Umbilical cord (tissue), 2 donors: ENCODE measurements at places on chromosomes 1 and 21.

DNA sequence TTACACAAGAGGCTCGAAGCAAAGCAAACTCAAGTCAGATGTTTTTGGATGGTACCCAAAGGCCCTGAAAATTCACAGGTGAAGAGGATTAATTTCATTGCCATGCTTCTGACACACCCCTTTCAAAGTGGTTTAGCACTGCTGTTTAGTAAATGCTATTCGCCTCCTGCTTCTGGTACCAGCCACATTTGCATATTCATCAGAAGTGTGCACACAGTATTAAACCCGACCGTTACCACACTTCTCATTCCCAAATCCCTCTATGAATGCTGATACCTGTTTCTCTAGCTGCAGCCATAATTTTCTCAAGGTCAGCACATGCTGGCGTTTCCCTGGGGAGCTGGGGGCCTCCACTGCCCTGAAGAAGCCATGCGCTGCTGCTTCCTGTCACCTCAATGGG lies 179.8 kb upstream of the DAB1 start:
- DNase-seq = no peak

DNA sequence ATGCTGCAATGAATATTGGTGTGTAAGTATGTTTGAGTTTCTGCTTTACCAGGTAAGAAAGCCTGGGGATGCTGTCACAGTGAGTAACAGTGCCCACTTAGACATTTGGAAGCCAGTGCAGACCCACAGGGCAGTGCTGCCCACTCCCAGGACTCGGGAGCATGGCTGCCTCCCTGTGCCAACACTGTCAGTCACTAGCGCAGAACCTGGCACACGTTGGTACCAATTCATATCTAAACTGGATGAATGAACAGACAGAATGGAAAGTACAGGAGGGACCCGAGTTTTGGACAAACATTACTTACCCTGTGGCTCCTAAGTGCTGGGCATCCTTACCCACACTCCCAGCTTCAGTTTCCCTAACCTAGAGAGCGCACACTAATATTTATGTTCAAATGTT lies 1.6 kb upstream of the EVA1C start:
- DNase-seq = no peak

GRCh38 chr1:14027099-14027498 lies 327.1 kb downstream of the PRDM2 start:
- no peak for DNase-seq

GRCh38 chr1:231708394-231708793 lies 81.8 kb downstream of the DISC1 start:
- DNase-seq = no peak

- no peak for DNase-seq
Measured at GRCh38 chr1:89302697-89303332, 30.2 kb upstream of the GBP5 start.

- no peak for DNase-seq
Measured at GRCh38 chr1:230282157-230282556, 144.0 kb downstream of the PGBD5 start.

- no peak for DNase-seq
Measured at GRCh38 chr1:1393014-1393413, 6.1 kb downstream of the CCNL2 start.

DNA sequence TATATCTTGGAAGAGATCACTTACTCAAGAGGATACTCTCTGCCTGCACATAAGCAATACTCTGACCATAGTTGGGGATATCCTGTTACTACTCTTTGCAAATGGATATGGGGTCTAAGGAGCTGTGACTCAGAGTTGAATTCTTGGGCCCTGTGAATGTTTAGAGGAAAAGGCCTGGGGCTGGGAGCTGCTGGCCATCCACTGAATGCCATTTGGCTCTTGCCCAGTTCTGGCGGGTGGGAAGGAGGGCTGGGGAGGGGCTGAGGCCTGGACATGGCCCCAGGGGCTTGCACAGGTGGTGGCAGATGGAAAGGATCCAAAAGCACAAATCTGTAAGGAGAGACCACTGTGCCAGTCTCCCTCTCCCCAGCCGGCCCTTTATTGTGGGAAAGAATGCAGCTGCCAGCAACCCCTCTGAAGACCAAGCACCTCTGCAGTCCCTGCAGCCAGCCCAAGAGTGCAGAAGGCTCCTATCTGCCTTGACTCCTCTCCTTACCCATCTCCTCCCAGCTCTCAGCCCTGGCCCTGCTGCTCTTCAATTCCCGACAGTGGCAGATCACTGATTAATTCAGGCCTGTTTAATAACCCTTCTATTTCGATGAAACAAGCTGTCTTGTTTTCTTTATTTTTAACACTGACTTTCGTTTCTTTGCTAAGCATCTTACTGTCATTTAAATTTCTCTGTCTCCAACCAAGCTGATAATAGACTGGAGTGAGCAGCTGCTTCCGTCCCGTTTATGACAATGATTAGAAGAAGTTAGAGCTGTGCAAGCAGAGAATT lies 12.1 kb downstream of the PLXNA2 start:
- DNase-seq = no peak

- DNase-seq = no peak
Measured at GRCh38 chr1:162381941-162382750, 618 bp downstream of the C1orf226 start.

- DNase-seq = no peak
Measured at GRCh38 chr21:43012596-43012995, 38.2 kb downstream of the PKNOX1 start.

DNA sequence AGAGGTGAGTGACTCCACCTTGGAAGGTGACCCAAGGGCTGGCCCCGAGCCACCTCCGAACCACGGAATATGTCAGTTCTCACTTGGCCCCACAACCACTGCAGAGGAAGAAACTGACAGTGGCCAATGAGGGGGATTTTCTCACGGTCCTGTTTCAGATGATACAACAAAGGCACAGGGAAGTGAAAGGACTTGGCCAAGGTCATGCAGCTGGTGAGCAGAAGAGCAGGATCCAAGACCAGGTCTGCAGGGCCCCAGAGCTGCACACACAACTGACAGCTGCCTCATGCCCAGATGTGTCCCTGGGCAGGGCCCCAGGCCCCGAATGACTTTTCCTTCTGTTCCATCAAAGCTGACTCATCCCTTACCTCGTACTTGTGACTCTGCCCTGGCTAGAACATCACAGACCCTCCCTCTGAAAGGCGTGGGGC lies 25.8 kb upstream of the EVA1B start:
- DNase-seq = no peak

- no peak for DNase-seq
Measured at GRCh38 chr21:35585878-35586277, 474.4 kb downstream of the SETD4 start.

DNA sequence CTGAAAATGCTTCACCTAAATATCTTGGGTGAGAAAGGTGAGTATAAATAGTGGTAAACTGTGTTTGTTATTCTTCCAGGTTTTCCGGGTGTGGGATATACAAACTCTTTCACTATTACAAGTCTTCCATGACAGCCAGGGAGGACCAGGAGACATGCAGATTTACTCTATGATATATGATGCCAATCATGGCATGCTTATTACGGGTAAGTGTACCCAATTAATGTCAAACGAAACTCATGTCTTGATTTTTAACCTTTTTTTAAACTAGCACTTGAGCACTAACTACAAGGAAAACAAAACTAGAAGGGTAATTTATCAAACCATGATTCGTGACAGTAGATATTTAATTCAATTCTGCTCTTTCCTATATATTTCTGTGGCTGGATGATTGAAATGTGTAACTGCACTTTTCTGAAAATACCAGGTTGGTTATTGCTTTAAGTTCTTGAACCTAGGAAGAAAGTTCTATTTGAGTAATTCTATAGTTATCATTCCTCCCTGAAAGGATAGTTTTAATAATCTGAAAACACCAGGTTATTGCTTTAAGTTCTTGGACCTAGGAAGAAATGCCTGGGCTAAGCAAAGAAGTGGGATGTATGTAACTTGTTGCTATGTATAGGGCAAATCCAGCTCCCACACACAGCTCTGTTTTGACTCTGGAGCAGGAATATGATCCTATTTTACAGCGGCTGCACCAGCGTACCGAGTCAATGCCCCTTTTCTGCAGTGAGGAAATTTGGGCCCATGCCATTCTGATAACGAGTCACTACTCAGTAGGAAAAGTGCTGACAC lies 86.4 kb downstream of the WDR64 start:
- no peak for DNase-seq

- DNase-seq = no peak
Measured at GRCh38 chr1:207987164-207987563, 76.2 kb upstream of the CD34 start.

- DNase-seq = no peak
Measured at GRCh38 chr1:36137776-36138175, 11.5 kb downstream of the TRAPPC3 start.

GRCh38 chr1:51638350-51638749 lies 21.5 kb downstream of the OSBPL9 start:
- DNase-seq = no peak

- no peak for DNase-seq
Measured at GRCh38 chr1:222097588-222097987, 355.7 kb upstream of the DUSP10 start.

DNA sequence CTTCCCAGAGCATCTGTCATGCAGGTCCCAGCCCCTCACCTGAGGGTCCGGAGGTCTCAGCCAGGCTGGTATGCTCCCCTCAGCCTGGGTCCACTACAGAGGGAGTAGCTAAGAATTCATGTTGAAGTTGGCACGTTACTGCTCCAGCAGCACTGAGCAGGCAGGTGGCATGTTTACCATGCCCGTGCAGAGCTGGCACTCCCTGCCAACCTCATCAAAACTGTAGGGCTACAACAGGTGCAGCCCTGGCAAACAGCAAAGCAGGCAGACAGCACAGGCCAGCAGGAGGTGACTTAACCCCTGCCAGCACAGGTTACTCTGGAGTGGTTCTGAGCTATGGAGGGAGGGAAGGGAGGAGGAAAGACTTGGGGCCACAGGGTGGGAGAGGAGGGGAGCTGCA lies 46.4 kb downstream of the NUAK2 start:
- no peak for DNase-seq

GRCh38 chr1:222195857-222196256 lies 352.0 kb downstream of the HHIPL2 start:
- DNase-seq = no peak

DNA sequence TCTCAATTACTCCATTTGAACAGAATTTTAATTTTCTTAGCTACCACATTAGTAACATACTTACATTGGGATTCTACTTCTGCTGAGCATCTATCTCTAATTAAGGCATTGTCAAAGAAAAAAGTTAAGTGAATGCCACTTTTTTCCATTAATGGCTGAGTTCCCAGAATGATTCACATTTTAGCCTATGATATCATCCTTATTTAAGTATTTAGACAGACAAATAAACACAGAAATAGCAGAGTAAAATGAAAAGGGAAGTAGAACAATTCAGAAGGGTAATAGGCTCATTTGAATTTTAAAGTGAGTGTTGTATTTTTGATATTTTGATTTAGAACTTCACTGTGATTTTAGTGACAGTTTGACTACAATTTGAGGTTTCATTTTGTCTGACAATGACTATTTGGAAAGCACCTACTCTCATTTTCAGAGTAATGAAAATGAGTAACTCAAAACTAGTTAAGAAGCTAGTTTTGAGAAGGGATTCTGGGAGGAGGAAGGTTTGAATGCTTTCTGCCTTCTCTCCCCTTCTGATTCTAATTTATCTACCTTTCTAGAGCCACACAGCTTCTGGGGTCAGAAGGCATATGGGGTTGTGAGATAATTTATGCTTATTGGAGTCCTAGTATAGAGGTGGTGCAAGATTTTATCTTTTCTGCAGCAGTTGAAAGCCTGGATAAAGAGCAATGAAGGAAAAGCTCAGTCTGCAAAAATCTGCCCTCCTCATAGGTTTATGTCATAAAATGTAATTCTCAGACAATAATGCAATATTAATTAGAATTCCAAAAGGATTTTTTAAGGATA lies 15.5 kb downstream of the LYPLAL1 start:
- DNase-seq = peak; percentile 80

DNA sequence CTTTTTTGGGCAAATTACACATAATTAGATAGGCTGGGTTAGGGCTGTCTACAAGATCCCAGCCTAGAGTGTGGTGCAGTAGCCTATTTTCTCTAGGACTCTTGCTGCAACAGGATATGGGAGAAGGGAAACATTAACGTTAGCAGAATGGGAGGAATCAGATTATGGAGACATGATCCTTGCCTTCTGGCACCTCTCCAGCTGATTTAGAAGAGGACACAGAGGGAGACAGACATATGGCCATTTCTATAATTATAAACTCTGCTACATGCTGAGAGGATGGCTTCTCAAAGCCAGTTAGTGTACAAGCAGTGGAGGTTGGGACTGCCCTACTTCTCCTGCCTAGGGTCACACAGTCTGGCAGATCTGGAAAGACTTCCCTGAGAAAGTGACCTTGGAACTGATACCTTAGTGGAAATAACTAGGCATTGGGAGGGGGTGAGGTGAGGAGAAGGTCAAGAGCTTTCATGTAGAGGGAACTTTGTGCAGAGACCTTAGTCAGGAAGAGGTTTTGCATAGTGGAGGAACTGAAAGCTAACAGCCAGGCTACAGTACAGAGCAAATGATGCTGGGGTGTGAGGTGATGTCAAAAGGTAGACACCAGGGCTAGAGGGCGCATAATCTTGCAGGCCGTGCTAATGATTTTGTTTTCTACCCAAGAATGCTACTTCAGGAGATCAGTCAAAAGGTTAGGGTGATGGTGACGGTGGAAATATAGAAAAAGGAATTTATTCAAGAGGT lies 1.2 kb upstream of the CD1D start:
- DNase-seq = no peak

DNA sequence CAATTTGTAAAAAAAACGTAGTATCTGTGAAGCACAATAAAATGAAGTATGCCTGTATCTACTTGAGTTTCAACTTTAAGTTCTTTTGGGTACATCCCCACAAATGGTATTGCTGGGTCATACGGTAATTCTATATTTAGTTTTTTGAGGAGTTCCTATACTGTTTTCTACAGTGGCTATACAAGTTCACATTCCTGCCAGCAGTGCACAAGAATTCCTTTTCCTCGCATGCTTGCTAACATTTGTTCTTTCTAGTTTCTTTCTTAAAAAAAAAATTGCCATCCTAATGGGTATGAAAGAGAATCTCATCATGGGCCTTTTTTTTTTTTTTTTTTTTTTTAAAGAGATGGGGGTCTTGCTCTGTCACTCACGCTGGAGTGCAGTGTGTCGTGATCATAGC lies 41.9 kb downstream of the UCK2 start:
- peak; percentile 35 for DNase-seq

DNA sequence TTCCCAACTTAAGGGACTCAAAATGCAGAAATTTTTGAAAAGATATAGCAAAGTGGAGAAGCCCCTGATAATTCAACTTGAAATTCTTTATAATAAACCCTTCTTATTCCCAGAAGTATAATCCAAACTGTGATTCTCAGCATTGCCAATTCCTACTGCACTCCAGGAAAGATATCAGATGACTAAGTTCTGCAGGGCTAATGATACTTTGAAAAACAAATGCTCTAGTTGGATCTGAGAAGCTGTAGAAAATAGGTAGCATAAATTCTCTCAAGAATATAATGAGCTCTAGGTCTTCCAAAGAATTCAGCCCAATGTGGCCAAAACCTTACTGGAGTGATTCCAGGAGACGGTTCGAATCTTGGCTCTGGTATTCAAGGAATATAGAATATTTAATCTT lies 294.0 kb upstream of the PTBP2 start:
- no peak for DNase-seq

DNA sequence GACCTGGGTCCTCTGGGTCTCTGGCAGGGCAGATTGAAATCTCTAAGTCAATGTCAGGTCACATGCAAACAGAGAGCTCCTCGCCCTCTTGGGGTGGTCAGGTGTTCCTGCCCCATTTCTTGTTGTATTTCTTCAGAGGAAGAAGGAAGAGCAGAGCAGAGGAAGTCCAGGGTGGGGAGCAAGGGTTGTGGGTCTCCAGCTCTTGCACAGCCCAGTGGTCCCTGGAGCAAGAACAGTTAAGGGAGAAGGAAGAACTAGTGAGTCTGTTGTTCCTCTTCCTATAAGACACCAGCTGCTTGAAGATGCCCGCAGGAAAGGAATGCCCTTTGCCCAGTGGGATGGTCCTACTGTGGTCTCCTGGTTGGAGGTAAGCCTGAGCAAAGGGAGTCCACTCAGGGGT lies 26.3 kb downstream of the MYOG start:
- DNase-seq = no peak
